ENCODE measurements at places on chromosomes 5 and 9.
A peak's percentile ranks its signal among the peaks of the same experiment; 100 is the strongest.

DNA sequence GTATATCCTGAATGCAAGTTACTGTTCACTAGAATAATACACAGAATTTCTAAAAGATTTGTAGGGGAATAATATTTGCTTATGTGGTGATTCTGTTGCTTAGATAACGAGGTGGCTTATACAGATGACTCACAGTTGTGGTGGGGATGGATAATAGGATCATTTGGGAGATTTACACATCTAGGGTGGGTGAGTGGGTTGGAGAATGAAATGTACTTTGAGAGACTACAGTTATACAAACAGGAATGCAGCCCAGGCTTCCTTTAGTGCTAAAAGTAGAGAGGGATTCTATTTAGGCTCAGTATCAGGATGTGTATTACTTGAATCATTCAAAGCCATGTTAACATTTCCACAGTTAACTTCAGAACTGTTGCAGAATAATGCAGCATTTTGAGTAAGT is 1.8 kb downstream of the CTXN3 start:
- no peak for DNase-seq

- no peak for DNase-seq
Observed at GRCh38 chr9:98538203-98538602, 170.5 kb downstream of the GABBR2 start.

DNA sequence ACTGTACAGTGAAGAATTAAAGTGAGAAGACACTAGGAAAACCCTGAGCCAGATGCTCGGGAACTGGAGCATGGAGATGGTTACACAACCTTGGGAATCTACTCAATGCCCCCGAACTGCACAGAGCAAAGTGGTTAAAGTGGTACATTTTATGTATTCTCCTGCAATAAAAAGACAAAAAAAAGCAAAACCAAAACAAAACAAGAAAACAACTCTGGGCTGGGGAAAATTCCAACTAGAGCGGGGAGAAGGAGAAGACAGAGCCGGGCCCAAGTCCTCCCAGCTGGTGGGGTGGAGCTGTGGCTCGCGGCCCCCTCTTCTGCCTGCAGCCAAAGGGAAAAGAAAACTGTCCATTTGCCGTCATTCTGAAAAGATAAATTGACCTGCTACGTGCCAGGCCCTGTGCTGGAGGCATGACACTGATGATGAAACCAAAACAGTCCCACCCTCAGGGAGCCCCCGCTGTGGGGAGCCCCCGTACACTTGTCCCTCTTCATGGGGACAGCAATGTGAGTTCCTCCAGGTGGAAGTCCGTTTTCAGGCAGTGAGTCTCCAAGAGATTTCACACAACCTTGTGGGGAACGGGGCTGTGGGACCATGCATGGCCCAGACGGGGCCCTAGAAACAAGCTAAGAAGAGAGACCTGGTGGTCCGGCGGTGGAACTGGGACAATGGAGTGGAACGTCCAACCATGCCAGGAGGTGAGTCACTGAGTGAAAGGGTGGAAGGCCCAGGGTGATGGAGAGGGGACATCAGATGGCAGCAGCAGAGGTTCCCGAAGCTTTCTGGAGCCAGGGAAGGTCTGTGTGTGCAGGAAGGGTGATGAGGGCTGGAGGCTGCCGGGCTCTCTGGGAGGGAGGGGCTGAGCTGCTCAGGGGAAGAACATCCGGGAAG is 114.8 kb upstream of the COL5A1 start:
- DNase-seq = no peak

GRCh38 chr9:26523577-26523976 is 369.0 kb downstream of the CAAP1 start:
- no peak for DNase-seq

DNA sequence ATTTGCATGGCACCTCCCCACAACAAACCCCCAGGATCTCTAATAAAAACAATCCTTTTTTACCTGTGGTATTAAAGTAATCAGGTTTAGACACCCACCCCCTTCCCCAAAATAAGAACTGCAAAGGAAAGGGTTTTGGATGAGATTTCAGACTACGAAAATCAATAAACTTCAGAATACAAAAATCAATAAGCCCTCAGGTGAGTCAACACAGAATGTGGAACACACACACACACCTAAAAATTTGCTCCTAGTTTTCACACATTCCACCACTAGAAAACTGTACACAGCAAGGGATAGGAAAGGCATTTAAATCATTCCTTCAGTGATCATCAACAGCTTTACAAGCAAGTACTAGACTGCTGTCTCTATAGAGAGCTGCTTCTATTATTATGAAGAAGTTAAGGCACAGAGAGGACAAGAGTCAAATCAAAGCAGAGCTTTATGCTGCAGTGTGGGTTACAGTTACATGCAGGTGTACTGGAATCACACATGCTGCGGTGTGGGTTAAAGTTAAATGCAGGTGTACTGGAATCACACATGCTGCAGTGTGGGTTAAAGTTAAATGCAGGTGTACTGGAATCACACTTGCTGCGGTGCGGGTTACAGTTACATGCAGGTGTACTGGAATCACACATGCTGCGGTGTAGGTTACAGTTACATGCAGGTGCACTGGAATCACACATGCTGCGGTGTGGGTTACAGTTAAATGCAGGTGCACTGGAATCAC is 36.3 kb downstream of the PFDN1 start:
- peak; percentile 33 for DNase-seq

DNA sequence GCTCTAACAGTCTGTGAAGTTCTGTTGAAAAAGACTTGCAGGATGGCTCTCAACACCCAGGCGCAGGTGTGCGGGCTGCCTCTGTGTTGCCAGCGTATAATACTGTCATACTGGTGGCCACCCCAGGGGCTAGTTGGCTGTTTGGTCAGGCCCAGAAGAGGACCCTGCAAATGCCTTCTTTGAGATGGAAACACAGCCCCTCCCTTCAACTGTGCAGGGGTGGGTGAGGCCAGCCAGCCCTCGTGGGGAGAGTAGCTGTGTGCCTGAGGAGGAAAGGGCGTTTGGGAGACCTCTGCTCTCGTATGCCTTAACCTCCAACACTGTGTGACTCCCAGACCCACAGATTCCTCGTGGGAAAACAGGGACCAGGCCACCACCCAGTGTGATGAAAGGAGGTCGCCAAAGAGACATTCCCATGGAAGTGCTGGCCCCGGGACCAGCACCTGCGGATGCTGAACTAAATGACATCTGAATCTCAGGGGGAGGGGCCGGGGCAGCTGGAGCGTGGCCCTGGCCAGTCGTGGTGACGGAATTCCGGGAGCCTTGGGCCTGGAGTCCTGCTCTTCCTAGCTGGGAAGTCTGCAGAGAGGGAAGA is 11.3 kb upstream of the SCGB3A1 start:
- DNase-seq = no peak

GRCh38 chr9:2833096-2833495 is 10.8 kb downstream of the PUM3 start:
- DNase-seq = no peak

DNA sequence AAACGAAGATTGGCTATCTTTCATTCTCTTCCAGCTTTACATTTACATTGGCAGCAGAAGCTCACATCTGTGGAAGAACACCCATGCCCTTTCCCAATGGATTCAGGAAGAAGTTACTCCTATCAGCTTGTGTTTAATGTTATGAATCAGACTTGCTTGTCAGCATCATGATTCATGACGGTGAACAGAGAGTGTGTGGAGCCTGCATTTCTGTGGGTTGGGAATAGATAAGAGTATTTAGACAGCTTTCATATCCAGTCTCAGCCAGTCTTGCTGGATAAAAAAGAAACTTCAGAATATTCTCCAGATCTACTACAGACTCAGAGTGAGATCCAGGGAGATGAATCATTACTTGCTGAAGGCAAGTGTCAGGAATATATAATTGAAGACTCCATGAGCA is 812.9 kb upstream of the ZNF608 start:
- DNase-seq = no peak

GRCh38 chr5:37132646-37133045 is 116.5 kb downstream of the CPLANE1 start:
- DNase-seq = no peak

- no peak for DNase-seq
Observed at GRCh38 chr5:16128944-16129343, 50.6 kb downstream of the MARCHF11 start.

GRCh38 chr9:98230304-98230703 is 25.1 kb downstream of the TBC1D2 start:
- DNase-seq = no peak

DNA sequence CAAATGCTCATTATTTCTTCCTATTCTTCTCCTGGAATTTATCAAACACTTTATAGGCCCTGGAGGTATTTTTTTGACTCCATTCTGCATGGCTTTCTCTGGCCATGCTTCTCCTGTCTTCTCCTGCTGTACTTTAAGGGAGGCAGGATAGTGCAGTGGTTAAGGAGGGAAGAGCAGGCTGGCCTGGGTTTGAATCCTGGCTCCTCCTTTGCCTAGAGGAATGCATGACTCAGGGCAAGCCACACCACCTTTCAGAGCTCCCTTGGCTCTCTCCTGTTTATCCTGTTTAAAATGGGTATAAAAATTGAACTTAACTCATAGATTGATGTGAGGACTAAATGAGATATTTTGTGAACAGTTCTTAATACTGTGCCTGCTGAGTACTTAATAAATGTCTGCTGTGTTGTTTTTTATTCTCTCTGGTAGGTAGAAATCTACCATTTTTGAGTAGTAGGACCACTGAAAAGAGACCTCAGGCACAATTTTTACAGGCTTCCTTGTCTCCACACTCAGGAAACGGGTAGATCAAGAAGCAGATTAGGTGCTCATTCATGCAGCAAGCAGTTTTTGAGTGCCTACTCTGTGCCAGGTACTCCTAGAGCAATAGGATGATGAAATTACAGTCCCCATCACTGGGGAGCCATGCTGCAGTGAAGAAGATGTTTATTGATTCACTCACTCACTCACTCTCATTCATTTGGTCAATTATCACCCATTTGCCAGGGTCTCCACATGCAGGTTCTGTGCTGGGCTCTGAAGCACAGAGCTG is 32.7 kb upstream of the ARAP3 start:
- no peak for DNase-seq

DNA sequence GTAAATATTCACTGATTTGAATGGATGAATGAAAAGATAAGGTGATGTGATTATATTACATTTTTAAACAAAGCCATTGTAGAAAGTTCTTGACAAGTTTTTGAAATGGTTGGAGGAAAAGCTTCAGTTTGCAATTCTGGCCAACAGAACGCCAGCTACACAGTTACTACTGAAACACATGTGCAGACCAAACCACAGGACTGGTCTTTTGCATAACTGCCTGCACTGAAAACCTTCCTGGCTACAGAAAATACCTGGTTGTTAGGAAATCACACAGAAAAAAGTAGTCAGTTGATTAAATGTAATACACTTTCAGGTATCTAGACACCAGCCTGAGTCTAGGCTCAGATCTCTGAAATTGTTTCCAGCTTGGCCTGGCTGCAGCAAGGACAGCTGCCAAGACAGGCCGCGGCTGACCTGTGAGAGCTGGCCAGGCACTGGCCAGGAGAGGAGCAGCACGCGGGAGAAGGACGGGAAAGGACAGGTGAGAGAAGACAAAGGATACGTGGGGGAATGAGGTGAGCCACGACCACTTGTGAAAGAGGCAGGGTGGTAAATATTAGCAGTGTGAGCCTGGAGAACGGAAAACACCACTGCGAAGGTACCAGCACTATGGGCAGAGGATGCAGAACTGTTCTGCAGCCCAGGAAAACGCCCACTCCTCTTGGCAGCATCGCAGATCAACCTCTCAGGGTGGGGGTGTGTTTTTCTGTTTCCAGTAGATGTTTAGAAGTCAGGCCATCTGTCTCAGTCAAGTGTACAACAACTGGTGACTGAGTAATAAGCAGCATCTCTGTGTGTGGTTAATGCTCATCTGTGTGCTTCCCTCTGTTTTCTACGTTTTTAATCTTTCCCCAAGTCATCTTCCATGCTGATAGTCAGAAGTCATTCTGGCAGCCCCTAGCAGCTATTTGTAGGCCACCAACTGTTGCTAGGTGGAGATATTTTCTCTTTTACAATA is 137.4 kb downstream of the SCAMP1 start:
- DNase-seq = no peak

DNA sequence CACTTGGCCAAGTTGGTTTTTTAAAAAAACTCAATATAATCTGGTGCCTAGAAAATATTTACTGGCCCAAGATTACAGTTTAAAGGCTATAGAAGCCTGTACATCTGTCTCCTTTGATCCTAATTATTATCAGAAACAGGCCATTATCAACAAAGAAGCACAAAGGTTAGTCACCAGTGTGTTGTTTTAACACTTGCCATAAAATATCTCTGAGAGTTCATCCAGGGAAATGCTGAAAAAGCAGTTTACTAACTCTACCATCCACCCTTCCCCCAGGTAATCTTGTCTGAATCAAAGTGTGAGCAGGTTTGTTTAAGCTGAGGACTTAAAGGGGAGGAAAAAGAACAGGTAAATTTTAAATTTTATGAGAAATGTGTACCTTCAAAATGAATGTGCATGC is 13.3 kb upstream of the TRPM6 start:
- DNase-seq = no peak

DNA sequence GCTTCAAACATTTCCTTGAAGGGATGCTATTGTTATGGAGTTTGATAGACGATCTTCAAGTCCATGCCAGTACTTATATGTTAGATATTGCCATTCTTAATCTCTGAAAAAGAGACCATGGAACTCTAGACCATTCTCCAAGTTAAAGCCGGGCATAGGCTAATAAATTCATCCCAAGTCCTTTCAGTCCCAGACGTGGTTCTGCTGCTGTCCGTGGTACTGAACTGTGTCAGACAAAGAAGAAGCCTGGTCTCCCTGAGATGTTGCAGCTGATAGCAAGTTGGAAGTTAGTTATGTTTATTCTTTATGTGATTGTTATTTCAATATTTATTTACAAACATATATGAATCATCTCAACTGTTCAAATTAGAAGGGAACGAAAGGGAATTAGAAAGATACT is 158.7 kb downstream of the NMUR2 start:
- DNase-seq = no peak

- DNase-seq = no peak
Observed at GRCh38 chr5:13218518-13218917, 726.0 kb downstream of the DNAH5 start.

Data from NCI-H146 (cell line).